ENCODE measurements at places on chromosomes 1 and 21.

DNA sequence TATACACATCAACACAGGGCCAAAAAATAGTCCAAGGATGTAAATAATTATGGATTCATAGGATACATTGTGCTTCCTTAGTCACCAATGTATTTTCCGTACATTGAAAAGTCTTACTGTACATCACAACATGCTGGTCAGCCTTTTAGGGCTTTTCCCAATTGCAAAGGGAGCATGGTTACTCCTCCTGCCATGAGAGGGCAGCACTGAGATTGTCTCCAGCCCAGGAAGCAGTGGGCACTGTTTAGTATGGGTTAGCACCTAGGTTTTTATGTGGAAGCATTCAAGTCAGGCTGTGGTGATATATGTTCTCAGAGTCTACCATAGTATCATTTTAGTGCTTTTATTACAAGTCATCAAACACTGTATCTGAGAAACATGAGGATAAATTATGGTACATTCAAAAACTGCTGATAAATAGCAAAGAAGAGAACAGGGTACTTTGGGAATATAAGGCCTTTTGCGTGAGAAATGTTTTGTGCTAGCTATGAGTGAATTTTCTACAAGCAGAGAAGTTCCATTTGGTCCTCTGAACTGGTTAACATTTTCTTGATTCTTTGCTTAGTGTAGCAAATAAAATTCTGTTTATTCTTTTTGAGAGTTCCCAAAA lies 34.0 kb downstream of the ST6GALNAC5 start:
- no peak for DNase-seq

DNA sequence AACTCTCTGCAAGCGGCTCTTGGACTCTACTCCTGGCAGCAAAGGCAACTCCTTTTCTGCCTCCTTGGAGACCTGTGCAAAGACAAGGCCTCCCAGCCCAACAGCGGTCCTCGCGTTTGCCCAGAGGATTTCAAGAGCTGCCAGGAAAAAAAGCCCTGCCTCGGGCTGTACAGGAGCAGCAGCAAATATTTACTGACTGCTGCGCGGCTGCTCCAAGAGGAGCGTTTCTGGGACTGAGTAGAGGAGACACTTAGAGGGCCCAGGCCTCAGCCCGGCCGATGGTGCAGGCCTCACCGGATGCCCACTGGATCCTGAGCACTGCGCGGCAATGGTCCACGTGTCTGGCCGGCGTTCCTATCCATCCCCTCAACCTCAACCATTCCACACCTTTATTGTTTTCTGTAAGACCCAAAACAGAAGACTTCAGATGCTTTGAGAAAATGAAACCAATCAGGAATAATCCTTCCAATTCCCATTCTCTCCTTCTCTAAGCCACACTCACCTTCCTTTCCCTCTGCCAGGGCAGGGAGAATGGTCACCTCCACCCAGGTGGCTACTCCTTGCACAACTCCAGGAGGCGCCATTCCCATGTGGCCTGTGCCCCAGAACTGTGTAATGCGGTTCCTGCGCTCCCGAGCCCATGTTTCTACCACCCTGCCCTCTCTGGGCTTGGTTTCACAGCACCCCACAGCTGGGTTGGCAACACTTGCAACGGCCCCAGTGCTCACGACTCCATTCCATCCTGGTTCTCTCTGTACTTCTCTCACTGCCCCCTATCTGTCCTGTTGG lies 215.8 kb downstream of the TRABD2B start:
- no peak for DNase-seq

GRCh38 chr1:37570528-37571334 lies 14.0 kb downstream of the DNALI1 start:
- DNase-seq, result no peak

- no peak for DNase-seq
These were observed 33.7 kb downstream of the PTGFRN start for GRCh38 chr1:116943438-116943837.

DNA sequence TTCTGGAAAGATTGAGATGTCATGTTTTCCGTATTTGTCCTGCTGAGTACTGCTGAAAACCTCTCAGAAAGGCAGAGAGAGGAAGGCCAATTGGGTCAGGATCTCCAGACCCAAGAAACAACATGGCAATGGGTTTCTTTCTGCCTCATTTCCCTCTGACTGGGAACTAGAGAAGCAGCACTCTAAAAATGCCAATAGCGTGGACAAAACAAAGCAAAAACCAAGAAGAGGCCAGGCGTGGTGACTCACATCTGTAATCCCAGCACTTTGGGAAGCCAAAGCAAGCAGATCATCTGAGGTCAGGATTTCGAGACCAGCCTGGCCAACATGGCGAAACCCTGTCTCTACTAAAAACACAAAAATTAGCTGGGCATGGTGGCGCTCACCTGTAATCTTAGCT lies 18.3 kb downstream of the TNFRSF9 start:
- DNase-seq, result no peak

- DNase-seq, result no peak
These were observed 41.1 kb downstream of the ADGRL2 start for GRCh38 chr1:81841795-81842194.

DNA sequence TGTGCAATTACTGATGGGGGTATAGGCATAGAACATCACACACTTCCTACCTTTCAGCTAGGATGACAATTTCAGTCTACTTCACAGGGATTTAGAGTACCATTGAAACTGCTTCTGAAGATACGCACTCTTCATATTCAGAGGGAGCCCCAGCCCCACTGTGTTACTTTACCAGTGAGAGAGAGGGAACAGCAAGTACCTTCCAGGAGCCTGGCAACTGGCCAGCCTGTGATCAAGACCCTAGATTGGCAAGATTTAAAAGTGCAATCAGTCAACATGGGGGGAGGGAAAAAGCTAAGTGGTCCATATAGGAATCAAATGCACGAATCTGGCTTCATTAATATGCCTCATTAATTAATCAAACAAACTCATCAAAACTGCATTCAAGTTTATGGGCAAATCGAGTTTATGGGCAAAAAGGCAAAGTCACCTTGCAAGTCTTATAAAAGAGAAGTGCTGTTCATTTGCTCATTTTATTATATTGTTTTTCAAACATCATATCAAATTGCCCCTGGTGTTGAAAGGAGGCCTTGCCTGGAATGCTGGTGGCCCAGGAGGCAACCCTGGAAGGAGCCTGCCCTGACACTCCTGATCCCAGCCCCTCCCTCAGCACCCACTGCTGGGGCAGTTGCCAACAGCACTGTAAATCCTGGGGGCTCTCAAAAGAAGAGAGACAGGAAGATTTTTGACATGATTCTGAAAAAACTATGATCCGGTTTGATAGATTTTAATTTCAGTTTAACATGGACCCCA lies 184.9 kb upstream of the DPT start:
- no peak for DNase-seq

GRCh38 chr1:174719194-174719593 lies 271.4 kb downstream of the GPR52 start:
- DNase-seq, result no peak

- no peak for DNase-seq
These were observed 30.6 kb upstream of the USP24 start for GRCh38 chr1:55245781-55246180.

DNA sequence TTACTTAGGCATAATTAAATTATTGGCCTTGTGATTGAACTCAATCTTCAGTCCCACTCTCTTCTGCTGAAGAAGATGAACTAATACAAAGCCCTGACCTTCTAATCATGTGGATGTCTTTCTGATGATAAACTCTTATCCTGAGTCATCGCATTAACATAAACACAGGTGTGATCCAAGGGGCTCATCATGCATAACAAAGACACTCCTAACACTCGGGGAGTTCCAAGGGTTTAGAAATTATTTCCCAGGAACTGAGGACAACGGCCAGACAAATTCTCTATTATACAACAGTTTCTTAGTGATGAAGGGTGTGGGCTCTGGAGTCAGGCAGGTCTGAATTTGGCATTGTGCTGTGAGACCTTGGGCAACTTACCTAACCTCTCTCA lies 18.0 kb downstream of the DUSP10 start:
- no peak for DNase-seq

DNA sequence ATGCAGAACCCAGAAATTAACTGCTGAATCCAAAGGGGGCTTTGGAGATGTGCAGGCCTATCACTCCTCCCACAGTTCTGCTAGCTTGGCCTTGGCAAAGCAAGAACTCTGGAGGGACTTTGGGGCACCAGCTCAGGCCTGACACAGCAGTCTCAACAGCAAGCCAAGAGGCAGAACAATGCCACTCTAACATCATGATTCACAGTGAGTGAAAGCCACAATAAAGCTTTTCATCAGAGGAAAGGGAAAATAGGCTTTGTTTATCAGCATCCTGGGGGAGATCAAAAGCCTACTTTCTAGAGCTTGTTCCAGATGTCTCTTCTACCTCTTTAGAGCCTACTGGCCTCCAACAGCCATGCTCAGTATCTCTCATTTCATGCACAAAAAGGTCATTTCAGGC lies 283.4 kb downstream of the KCNH1 start:
- DNase-seq, result no peak

- no peak for DNase-seq
These were observed 150.7 kb downstream of the TOMM20 start for GRCh38 chr1:234977875-234978396.

DNA sequence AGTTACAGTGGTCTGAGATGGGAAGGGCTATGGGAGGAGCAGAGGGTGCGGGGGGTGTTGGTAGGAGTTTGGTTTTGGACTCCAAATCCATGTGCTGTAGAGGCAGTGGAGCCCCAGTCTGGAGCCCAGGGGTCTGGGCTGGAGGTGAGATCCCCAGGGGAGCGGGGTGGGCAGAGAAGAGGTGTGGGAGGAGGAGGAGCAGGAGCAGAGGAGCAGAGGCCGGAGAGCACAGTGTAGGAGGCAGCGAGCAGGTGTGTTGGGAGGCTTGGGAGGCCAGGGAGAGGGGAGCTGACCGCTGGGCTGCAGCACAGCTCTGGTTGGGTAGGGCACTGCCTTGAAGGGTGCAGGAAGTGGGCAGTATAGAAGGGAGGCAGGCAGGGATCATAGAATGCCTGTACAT lies 28.9 kb downstream of the LHX4 start:
- DNase-seq, result no peak

- DNase-seq, result no peak
These were observed 287.6 kb downstream of the AKT3 start for GRCh38 chr1:243562473-243562872.

DNA sequence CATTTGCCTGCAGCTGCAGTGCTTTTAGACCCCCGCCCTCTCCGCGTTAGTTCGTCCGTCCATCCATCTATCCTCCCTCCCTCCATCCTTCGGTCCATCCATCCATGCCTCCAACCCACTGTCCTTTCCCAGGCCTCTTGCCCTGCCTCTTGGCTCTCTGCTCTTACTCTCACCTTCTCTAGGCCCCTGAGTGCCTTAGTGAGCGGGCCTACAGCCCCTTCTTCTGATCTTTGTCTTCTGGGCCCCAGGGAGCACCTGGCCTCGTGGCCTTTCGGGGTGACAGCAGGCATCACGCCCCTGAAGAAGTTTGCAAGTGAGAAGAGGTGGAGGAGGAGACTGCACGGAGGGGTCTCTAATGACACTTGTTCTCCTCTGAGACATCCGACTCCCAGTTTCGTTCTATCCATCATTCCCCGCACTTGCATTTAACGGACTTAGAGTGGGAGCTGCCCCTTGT lies 842 bp downstream of the ATXN7L2 start:
- no peak for DNase-seq

DNA sequence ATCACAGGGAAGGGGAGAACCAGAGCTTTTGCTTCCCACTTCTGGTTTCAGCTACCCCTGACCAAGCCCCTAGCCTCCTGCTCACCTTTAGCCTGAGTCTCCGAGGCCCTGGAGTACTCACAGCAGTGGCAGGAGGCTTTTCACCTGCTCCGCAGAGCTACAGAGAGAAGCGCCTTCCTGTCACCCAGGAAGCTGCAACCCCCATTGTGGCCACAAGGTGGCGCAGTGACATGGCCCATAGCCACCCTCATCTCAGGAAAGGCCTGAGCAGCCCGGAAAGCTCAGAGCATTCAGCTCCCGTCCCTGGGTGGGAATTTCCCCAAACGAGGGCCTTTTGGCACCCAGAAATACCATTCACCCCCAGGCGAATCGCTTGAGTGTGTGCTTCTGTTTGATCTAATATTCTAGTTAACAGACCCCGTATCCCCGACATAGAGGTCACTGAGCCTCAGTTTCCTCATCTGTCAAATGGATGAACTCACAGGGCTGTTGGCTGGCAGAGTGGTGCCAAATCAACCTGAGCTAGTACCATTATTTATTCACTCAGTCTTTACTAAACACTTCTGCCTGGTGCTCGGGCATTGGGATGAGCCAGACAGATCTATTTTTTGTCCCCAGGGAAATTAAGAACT lies 25.3 kb downstream of the A3GALT2 start:
- peak; percentile 92 for DNase-seq

DNA sequence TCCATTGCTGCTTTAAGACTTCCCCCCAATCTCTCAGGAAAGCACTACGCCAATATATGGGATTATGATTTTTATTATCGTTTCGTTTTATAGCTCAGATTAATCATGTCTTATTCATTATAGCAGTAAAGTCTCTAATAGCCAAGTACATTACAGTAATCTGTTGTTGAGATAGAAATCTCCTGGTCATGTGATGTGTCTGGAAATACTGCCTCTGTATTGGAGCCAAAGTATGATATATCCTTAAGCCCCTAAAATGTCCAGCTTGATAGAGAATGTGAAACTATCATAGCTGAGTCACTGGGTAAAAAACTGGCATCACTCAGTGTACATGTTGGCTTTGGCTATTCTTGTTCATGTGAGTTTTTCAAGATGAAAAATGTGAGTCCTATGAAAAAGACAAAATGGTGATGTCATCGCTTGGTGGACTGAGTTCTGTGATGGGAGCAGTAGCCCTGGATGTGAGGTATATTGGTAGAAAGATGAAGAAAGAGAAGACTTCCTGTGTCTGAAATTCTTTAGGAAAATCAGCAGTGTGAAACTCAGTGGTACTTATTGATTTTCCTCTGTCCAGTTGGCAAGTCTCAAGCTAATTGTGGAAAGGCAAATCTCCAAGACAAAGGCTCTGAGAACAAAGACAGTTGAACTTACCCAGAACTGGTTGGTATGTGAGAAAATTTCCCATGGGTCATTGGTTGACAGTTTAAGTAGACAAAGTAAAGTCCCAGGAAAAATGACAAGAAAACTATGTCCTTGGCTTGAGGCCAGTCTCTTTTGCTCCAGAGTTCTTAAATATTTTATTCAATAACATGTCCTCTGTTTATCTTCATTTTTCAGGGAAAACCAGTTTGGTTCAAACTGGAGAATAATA lies 76.2 kb downstream of the BRINP2 start:
- DNase-seq, result no peak

DNA sequence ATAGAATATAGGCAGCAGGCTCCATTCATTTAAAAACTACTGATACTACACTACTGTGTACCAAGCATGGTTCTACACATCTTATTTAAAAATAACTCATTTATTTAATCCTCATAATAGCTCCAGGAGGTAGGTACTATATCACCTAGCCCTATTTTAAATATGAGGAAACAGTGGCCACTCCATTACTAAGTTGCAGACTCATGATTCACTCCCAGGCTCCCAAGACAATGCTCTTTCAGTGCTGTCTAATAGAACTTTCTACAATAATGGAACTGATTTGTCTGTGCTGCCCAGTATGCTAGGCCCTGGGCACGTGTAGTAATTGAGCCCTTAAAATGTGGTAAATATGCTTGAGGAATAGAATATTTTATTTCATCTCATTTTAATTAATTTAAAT lies 357.1 kb downstream of the LTN1 start:
- DNase-seq, result no peak
